Left ventricle myocardium superior (tissue), 1 donor: ENCODE measurements at places on chromosomes 5 and 9. TPM values are rescaled to one million over a fixed set of nuclear protein-coding genes. Genes with fewer than 3 reads are reported as not detected.

The PHF24 gene
- total RNA-seq: 0.10 TPM

The SLC6A7 gene
- not detected for total RNA-seq

The SVEP1 gene
- total RNA-seq: 5.7 TPM

The FOXD4 gene
- total RNA-seq: 0.12 TPM

The IL7R gene
- total RNA-seq: 1.5 TPM

The LYSMD3 gene
- total RNA-seq: 19.8 TPM

The PCDHGA11 gene
- total RNA-seq: 5.0 TPM

The BHMT2 gene
- 5.3 TPM for total RNA-seq

The WNT8A gene
- not detected for total RNA-seq

The GFI1B gene
- 0.25 TPM for total RNA-seq

The NOL6 gene
- total RNA-seq: 12.7 TPM

The BSPRY gene
- total RNA-seq: 0.37 TPM

The PRLR gene
- total RNA-seq: 0.40 TPM

The LCN2 gene
- total RNA-seq: 0.32 TPM

The DNAJC21 gene
- total RNA-seq: 54.8 TPM

The TIFAB gene
- not detected for total RNA-seq

The SUSD3 gene
- total RNA-seq: 0.87 TPM

The CBY3 gene
- not detected for total RNA-seq

The STPG3 gene
- 0.69 TPM for total RNA-seq

The ZNF879 gene
- total RNA-seq: 4.6 TPM

The NDUFB6 gene
- total RNA-seq: 180 TPM

The MYMK gene
- total RNA-seq: not detected

The ALDH1A1 gene
- total RNA-seq: 23.3 TPM

The CXCL14 gene
- total RNA-seq: 1.3 TPM

The AQP3 gene
- total RNA-seq: 14.8 TPM

The SHOC1 gene
- not detected for total RNA-seq

The PCAT7 gene
- total RNA-seq: not detected

The GCNT4 gene
- total RNA-seq: 0.17 TPM

The SOHLH1 gene
- not detected for total RNA-seq

The TLX3 gene
- not detected for total RNA-seq

The SHISAL2B gene
- not detected for total RNA-seq
